Stimulated activated CD4-positive, alpha-beta T cell treated with anti-CD3 and anti-CD28 coated beads, Interleukin-15, amount 100 ng/mL, for 1 hour (primary cell): ENCODE measurements at places on chromosomes 7 and 10.

DNA sequence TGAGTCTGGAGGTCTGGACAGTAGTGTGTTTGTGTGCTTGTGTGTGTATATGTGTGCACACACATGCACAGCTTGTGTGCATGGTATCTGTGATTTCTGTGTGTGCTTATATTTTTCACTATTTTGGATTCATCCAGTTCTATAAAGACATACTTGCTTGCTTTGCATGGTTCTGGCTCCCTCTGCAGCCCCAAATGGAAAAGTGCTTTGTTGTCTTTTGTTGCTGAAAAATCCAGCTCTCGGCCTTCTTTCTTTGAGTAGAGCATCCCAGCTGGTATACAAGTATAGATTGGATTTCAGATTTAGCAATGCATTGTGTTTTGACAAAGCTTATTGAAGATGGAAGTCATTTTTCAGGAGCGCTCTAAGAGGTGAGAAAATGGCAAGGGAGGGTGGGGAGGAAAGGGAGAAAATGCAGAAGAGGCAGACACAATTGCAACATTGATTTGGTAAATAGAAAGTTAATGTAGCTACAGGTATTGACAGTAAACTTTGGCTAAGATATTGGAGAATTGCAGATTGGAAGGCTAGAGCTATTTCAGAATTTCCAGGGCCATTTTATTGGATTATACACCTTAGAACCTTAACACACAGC is 333.9 kb downstream of the AUTS2 start:
- no peak for DNase-seq

DNA sequence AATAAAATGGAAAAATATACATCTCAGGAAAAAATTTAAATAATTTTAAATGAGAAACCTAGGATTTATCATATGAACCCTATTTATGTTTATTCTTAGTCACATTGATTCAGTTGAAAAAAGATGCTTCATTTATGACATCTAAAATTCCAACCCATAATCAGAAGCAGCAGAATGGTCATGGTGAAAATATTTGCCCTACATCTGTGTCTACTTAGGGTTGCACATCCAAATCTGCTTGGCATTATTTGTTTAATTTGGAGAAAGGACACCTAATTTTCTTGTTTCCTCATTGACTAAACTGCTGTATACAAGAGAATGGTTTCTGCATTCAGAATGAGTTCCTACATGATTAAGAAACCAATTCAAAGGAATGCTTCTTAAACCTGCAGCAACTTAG is 72.9 kb upstream of the SKAP2 start:
- DNase-seq, result no peak

DNA sequence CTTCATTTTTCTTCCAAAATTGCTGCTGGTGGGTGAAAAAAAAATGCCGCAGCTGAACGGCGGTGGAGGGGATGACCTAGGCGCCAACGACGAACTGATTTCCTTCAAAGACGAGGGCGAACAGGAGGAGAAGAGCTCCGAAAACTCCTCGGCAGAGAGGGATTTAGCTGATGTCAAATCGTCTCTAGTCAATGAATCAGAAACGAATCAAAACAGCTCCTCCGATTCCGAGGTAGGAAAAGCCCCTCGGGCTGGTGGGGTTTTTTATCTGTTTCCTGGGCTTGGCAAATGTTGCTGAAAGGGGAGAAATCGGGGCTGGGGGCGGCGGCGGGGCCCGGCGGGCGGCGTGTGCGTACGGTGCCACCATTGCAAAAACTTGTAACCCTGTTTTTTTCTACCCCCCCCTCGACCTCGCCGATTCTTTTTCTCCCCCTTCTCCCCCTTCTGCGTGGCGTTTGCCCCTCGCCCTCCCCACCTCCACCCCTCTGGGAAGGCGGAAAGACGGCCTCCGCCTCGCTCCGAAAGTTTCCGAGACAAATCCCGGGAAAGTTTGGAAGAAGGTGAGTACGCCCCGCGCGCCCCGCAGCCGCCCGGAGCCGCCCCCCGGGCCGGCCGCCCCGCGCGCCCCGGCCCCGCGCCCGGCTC is 789 bp downstream of the TCF7L2 start:
- DNase-seq, result no peak

DNA sequence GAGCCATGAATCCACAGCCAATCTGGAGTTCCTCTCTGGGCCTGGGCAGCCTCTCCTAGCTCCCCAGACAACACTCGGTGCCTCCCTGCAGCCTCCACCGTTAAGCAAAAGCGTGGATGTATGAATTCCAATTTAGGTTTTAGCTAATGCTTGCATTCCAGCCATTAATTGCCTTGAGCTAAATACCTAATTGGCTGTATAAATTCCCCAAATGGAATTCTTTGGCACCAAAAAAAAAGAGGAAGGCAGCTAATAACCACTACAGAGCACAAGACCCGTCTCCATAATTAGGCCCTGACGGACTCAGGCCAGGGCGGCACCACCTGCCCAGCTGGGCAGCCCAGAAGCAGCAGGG is 140.5 kb downstream of the PTPRN2 start:
- DNase-seq, result no peak

DNA sequence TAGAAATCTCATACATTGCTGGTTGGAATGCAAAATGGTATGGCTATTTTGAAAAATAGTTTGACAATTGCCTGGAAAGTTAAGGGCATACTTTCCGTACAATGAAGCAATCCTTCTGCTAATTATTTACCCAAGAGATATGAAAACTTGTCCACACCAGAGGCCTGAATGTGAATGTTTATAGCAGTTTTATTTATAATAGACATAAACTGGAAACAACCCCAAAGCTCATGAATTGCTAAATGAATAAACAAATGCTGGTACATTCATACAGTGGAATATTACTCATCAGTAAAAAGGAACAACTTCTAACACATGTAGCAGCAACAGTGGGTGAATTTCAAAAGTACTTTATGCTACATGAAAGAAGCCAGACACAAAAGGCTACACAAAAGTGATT is 42.7 kb downstream of the MMRN2 start:
- DNase-seq, result no peak

- DNase-seq, result no peak
Measured at GRCh38 chr10:13956826-13957225, 370.1 kb downstream of the PRPF18 start.

DNA sequence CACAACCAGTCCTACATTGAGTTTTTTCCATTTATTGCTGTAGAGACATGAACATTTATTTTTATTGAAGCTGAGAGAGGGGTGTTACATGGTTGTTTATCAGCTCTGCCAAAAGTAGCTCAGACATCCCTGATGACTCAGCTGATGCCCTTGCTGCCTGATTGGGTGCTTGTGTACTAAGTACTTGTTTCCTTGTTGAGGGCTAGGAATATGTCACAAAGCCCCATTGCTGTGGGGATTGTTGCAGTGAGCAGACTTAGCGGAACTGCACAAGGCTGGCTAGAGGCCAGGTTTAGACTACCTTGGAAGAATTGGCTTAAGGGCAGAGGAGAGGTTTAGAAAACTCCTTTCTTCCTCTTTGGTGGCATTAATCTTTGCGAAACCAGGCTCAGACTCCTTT is 110.6 kb downstream of the AUTS2 start:
- DNase-seq, result no peak

- DNase-seq, result no peak
Measured at GRCh38 chr10:88989824-88990383, 694 bp upstream of the FAS start.

DNA sequence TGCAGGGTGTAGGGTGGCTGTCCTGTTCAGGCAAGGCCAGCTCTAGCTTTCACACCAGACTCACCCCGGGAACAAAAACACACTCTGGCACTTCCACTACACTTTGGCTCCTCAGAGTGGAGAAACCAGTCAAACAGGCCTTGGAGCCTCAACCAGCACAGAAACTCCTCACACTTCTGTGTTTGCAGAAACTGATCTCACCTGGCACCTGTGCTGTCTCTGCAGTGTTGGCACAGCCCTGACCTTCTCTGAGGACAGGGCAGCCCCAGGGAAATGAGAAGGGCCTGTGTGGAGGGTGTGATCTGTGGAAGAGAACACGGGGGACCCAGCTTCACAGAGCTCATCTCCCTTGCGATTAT is 4.1 kb upstream of the CALML5 start:
- DNase-seq, result no peak

DNA sequence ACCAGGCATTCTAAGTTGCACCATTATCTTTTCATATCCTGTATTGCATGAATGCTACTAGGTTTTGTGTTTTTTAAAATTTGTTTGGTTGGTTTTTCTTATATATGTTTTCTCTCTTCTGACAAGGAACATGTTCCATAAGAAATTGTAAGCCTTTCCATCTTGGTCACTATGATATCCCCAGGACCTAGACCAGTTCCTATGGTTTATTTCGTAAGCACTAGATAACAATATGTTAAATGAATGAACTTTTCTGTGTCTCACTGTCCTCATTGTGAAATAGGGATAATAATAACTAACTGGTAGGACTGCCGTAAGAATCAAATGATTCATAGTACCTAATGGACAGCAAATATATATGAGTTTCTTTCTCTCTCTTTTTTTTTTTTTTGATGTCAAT is 146.3 kb downstream of the SEMA3E start:
- no peak for DNase-seq

GRCh38 chr7:14209896-14210484 is 220.5 kb upstream of the ETV1 start:
- DNase-seq, result no peak

- DNase-seq, result no peak
Measured at GRCh38 chr7:95424716-95425115, 10.1 kb downstream of the PON2 start.

DNA sequence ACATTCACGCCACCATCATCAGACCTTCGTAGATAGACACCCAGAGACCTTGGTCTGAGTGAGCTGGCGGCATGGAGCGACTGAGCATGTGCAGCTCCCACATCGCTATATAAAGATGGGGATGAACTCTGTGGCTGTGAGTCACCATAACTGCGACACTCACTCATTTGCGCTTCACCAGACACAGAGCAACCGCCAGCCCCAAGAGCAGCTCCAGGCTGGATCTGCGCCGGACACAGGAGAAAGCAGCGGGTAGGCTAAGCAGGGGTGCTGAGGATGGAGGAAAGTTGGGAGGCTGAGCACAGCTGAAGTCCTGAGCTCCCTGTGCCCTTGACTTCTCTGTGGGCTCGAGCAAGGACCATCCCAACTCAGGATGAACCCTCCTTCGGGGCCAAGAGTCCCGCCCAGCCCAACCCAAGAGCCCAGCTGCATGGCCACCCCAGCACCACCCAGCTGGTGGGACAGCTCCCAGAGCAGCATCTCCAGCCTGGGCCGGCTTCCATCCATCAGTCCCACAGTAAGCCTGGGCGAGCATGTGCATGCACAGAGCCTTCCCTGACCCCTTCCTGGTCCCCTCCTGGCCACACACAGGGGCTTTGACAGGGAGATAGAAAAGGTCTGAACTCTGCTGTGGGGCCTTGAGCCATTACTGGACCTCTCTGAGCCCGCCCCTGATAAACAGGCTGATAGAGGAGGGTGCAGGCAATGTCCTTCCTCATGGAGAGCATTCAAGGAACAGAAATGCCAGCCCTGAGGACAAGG is at the start of gene OPN4:
TSS of gene OPN4 (plus strand) at position 137 of the 762 bp plus-strand sequence. CDS start at position 374, 237 bp downstream.
- no peak for DNase-seq

- DNase-seq, result no peak
Measured at GRCh38 chr7:140159497-140159896, 17.3 kb downstream of the KDM7A start.

GRCh38 chr10:75272896-75273295 is 37.1 kb upstream of the COMTD1 start:
- no peak for DNase-seq

DNA sequence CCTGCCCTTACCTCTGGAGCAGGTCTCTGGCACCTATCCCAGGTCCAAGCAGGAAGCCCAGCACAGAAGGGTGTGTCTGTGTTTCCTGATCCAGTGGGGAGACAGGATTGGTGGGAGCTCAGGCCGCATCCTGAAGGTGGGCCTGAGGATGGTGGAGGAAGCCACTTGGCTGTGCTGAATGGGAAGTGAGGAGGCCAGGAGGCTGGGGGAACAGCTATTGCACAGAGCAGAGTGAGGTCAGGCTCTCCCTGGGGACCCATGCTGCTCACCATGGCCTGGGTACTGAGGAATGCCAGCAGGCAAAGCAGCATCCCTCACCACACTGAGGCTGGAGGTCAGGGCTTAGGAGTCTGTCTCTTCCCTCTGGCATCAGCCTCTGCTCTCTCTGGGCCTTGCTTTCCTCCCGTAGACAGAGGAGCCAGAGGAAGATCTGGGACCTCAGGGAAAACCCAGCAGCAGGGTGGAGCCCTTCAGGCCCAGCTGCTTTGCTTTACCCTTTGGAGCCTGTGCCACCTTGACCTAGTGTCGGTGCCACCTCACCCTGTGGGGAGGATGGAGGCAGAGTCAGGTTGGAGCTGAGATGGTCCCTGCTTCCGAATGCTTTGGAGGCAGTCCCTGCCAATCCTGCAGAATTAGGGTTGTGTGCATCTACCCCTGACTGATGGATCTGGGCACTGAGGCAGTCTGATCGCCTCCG is 39.0 kb downstream of the CDH23 start:
- DNase-seq, result no peak

DNA sequence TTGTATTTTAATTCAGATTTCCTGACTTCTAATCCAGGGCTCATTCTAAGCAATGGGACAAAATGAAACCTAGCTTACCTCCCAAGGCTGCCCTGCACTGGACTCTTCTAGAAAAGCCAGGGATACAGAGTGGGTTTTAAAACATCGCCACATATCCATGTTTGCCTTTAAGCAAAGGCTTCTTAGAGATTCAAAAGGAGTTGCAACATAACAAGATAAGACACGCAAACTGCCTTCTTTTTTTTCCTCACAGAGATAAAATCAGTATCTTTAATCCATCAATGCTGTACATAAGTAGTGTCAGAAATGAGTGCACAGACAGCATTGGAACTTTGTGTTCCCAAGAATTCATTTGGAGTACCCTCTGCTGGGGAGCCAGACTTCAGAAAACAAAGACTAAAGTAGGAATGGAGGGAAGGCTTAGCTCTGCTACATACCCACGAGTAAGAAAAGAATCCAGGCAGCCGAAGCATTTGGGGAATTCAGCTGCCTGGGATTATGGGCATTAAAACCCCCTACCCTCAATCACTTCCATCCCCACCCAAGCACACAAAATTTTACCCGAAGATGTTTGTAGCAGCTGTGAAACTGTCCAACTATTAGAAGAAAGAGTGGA is 427.8 kb downstream of the ARL4A start:
- no peak for DNase-seq

- DNase-seq, result no peak
Measured at GRCh38 chr7:25272265-25272664, 44.0 kb upstream of the NPVF start.

GRCh38 chr10:18308600-18308999 is 168.4 kb downstream of the CACNB2 start:
- DNase-seq, result no peak
